CMK (cell line): ENCODE measurements at places on chromosomes 5 and 9.
A peak's percentile ranks its signal among the peaks of the same experiment; 100 is the strongest.

DNA sequence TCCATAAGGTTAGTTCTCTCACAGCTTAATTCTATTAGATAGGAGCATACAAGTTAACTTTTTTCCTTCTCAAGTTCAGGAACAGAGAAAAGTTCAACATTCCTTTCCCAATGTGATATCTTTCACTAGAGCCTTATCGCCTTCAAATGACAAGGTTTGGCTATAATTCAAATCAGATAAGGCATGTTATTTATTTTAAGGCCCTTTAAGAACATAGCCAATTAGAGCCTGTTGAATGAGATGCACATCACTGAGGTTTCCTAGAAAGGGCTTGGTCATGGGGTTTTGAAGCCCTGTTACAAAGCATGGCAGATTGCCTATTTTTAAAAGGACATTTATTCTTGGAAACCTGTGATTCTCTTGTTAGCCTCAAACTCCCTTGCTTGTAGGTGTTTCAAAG lies 123.4 kb downstream of the BASP1 start:
- DNase-seq: no peak

- no peak for DNase-seq
Measured at GRCh38 chr9:113331780-113332179, 8.3 kb downstream of the WDR31 start.

- DNase-seq: no peak
Measured at GRCh38 chr5:1131191-1131621, 19.3 kb upstream of the SLC12A7 start.

DNA sequence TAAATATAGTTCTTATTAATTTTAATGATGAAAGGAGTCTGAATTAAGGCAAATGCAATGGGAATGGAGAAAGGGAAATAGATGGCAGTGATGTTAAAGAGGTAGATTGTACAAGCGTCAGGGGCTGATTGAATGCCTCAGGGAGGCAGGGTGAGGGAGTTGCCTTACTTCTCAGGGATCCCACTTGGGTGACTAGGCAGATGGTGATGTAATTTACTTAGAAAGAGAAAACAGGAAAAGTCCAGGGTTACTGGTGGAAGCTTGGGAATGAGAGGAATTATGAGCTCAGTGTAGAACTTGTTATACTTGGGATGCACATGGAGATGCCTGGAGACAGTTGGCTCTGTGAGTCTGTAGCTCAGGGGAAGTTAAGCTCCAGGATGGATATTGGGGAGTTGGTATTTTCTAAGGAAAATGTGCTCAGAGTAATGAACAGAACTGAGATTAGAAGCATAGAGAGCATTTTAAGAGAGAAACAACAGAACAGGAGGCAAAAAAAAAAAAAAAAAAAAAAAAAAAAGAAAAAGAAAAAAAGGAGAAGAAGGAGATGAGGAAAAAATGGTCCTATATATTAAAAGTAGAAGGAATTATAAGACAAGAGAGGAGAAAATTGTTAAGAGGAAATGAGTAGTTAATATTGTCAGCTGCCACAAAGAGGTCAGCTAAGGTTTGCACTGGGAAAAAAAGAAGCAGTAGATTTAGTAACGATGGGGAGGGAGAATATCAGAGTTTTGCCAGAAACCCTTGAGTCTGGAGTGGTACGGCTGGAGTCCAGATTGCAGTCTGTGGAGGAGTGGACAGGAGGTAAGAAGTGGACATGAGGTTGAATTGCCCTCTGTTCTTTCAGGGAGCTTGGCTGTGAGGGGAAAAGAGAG lies 88.0 kb upstream of the ELL2 start:
- no peak for DNase-seq

DNA sequence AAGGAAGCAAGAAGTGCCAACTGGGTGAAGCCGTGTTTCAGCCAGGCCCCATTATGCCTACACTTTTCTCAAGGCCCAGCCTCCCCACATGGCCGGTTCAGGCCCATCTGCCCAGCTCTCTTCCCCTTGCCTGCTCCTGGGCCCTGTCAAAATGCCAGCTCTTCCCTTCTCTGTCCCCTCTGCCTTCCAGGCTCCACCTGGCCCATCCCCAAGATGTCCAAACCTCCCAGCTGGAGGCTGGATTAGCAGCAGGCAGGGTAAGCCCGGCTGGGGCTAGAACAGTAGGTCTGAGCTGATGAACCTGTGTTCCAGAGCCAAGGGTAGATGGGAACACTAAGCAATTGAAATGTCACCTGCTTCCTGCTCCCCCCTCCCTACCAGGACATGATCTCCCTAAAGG lies 64.1 kb upstream of the HSPA9 start:
- no peak for DNase-seq

- DNase-seq: no peak
Measured at GRCh38 chr9:133120501-133121197, 391 bp downstream of the RALGDS start.

DNA sequence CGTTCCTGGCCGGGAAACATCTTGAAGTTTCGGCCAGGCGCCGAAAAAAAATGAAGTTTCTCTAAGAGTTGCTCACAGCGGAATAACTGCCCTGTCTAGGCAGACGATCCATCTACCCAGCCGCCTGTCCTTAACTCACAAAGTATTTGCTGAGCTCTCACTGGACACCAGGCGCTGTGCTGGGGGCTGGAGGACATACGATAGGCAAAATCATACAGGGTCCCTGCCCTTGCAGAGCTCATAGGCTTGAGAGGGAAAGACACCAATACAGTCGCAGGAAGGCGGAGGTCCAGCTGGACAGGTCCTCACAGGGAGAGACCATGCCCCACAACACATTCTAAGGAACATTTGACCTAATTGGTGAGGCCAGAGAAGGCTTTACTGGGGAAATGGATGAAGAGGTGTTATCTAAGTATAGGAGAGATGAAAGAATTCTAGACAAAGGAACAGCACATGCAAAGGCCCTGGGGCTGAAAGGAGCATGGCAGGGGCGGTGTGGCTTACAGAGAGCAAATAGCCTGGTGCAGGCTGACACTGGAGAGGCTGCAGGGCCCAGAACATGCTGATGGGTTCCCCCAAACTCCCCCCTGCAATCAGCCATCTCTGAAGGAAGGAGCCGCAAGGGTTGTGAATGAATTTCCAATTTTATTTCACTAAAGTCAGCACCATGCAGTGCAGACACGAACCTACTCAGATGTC lies 2.0 kb upstream of the MXD3 start:
- DNase-seq: no peak

GRCh38 chr9:69171049-69171448 lies 3.0 kb upstream of the TJP2 start:
- no peak for DNase-seq

DNA sequence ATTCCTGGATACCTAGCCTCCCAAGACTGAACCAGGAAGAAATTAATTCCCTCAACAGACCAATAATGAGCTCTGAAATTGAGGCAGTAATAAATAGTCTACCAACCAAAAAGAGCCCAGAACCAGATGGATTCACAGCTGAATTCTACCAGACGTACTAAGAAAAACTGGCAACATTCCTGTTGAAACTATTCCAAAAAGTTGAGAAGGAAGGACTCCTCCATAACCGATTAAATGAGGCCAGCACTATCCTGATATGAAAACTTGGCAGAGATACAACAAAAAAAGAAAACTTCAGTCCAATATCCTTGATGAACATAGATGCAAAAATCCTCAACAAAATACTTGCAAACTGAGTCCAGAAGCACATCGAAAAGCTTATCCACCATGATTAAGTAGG lies 392.5 kb upstream of the GRAMD2B start:
- DNase-seq: no peak

DNA sequence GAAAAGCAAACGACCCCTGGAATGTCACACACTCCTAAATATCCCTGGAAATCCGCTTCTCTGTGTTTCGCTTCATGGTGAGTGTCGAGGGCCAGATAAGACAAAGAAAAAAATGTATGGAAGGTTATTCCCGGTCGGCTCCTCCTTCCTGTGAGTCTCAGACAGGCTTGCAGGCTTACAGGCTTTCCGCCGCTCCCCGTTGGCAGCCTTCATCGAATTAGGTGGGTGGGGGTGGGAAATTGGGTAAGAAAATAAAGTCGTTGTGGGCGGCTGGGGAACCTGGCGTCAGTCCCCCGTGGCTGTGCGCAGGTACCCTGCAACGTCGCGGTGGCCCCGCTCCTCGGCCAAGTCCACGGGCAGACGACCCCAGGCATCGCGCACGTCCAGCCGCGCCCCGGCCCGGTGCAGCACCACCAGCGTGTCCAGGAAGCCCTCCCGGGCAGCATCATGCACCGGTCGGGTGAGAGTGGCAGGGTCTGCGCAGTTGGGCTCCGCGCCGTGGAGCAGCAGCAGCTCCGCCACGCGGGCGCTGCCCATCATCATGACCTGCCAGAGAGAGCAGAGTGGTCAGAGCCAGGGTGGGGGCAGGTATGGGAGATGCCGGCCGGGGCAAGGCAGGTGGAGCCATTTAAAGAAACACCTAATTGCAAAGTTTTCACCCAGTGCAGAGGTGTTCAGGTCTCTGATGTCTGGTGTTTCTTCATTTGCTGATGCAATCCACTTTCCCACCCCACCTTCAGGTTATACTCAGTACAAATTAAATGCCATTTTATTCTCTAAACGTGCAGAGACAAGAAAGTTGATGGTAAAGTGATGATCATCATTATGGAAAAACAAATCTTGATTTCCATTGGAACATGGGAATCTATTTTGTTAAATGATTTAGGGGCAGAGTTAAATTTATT lies 3.2 kb downstream of the CDKN2B start:
- no peak for DNase-seq

DNA sequence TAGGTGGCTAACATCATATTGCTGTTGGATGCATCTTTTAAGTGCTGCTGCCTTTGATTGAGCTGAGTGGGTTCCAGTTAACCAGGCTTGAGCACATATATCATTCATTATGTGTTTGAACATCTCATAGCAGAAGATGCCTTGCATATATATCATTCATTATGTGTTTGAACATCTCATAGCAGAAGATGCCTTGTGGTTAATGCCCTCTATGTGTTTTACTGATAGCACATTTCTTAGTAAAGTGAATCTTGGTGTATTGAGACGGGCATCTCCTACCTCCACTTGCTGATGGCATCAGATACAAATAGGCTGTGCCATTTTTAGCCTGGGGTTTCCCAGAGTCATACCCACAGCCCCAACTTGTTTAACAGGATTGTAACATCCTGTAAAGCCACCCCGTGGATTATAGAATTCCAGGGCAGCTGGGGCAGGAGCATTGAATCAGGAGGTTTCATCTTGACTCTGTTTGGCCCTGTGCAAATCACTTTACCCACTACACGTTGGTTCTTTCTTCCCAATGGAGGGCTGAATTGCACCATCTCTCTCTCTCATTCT lies 26.5 kb downstream of the MTAP start:
- DNase-seq: no peak

- no peak for DNase-seq
Measured at GRCh38 chr5:95770830-95771708, 39.9 kb downstream of the RHOBTB3 start.

DNA sequence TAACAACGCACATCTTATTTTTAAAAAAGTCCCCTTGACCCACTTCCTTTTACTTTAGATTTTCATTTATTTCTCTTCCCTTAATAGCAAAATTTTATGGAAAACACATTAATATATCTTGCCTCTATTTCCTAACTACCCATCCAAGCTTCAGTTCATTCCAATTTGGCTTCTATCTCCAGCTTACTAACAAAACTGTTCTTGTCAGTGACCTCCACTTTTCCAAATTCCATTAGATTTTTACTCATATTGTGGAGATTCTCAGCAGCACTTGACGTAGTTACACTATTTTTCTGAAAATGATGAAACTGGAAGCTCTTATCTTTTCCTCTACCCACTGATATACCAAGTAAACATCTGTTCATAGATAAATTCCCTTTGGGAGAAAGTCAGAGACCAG lies 46.5 kb upstream of the ADAMTS19 start:
- DNase-seq: no peak

- DNase-seq: no peak
Measured at GRCh38 chr5:174176511-174176910, 131.0 kb downstream of the NSG2 start.

DNA sequence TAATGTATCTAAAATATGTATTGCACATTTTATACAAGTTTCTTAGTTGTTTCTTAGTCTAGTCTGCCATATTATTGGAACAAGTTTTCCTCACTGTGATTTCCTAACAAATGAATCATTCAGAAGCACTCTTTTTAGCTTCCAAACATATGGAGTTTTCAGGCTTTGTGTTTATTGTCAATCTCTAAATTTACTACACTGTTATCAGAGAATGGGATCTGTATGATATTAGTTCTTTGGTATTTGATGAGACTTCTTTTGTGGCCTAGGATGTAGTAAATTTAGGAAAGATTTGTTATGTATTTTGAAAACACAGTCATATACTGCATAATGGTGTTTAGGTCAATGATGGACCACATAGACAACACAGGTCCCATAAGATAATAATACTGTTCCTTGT lies 25.7 kb downstream of the SREK1IP1 start:
- DNase-seq: no peak

DNA sequence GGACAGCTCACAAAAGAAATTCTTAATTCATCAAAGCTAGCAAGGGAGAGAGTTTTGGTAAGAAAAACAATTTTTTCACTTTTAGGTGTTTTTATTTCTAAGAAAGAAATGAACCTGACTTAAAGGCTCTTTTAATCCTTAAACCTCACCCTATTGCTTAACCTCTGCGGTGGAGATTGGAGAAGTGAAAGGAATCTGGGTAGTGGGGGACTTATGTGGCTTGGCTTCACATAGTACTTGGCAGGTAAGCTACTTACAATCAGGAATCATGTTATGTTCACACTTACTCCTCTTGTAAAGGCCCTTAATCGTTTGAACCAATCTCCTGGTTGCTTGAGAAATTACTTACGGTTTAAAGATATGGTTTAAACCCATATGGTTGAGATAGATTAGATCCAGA lies 104.8 kb downstream of the ISOC1 start:
- DNase-seq: peak; percentile 0

- DNase-seq: no peak
Measured at GRCh38 chr9:111926421-111926875, 29.8 kb downstream of the UGCG start.

DNA sequence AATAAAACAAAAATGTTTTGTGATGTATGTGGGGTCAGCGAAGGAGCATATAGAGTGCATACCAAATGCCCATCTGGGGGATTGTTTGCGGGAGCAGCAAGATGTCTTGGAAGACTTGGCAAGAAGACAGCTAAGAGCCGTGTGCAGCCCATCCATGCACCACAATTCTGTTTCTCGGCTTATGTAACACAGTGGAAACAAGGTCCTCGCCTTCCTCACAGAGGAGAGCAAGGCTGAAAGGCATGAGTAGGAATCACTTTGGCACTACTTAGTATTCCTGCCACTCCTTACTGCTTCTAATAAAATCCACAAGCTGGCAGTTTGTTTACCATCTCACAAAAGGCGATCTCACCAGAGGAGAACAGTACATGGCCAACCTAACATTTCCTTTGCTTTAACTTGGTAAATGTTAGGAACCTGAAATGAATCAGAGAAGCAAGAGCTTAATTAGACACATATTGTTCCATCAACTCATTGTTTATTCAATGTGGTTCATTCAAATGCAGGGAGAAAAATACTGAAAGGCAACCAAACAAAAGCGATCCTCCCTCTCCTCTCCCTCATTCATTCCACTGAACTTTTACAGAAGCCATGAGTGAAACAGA lies 648.1 kb downstream of the ACTL7B start:
- DNase-seq: no peak

- DNase-seq: no peak
Measured at GRCh38 chr5:115069087-115069968, 100.4 kb downstream of the TRIM36 start.
